Activated T-helper 1 cell treated with anti-CD3 and anti-CD28 coated beads, Interleukin-2, amount 50 U/mL, for 16 hours (primary cell): ENCODE measurements at places on chromosomes 4 and X.

DNA sequence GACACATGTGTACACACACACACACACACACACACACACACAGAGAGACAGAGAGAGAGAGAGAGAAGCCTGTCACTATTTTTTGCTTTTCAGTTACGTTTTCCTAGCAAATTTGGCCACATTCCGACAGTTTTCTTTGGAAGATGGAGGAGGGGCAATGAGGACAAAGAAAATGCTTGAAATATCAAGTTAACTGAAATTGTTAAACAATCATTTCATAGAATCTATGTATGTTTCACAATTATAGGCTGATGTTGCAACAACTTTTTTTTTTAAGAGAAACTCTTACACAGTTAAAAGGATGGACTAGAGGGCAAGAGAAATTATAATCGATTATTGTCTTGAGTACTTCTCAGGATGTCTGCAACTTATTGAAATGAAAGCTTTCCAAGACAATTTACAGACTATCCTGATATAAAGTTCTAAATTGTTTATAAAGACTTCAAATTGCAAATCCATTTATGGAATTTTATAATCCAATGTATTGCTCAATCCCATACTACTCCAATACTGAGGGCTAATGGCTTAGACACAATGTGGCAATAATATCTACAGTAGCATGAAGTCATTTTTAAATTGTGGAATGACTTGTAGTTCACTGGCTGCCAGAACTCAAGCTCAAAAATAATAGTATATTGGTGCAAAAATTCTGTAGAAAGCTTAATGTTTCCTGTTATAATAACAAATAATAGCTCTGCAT lies 647.0 kb upstream of the PCDH7 start:
- no peak for DNase-seq

DNA sequence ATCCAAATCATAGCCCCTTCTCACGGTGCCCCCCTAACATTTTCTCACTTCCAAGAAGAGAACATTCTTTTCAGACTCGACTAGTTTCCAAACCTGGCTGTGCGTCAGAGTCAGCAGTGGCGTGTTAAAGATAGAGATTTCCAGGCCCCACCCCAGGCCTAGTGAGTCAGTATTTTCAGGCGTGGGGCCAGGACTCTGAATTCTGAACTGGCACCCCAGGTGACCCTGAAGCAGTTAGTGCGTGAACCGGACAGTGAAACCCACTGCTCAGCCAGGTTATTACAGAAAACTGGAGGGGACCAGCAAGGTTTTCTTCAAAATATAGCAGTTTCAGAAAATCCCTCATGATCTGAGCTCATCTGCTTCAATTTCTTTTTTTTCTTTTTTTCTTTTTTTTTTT lies 35.0 kb upstream of the BCOR start:
- no peak for DNase-seq

- DNase-seq, result no peak
Measured at GRCh38 chr4:3392321-3392720, 49.4 kb upstream of the HGFAC start.

DNA sequence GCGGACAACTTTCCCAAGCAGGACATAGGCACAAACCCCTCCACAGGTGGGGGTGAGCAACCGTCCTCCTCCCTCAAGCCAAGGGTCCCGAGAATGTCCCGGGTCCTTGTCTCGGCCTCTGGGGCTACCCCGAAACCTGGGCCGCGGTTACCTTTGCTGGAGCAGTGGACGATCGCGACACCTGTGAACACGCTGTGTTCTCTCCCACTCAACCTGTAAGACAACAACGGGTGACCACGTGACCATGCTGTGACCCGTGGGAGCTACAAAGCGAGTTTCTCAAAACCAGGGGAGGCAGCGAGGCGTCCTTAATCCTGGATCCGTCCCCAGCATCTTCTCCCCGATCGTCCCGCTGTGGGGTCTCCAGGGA lies 17.9 kb downstream of the ASMTL start:
- DNase-seq, result no peak

GRCh38 chrX:17559728-17560379 lies 177.4 kb upstream of the SCML1 start:
- no peak for DNase-seq

DNA sequence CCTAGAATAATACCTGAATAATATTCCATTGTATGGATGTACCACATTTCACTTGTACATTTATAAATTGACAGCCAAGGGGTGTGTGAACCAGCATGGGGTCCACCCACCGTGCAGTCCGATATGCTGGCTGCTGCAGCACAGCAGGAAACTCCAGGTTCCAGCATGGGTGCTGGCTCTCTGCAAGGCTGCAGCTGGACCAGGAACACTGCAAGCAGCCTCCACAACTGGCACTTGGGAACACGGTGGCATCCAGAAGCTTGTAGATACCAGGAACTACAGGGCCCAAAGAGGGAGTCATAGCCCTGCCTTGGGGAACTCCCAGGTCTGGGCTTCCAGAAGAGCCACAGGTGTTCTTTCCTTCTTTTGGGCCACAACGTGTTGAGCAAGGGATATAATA lies 91.2 kb downstream of the NXF2 start:
- DNase-seq, result no peak
